ENCODE measurements at places on chromosomes 2 and 18.

DNA sequence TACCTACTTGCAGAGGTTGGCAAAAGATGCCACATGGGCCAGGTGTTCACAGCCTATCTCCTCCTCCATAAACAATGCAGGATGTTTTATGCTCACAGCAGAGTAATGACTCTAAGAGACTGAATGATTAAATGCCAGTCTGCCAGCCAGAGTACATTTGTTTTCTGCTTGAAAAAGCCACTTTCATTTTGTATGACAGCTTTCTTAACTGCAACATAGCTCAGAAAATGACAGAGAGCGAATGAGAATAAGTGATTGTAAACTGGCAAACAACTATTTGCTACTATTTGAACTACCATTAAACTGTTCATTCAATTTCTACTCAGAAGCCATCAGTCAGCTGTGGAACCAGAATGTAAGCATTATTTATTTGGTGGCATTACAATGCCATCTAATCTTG is 50.6 kb upstream of the DCC start:
- DNase-seq = no peak

DNA sequence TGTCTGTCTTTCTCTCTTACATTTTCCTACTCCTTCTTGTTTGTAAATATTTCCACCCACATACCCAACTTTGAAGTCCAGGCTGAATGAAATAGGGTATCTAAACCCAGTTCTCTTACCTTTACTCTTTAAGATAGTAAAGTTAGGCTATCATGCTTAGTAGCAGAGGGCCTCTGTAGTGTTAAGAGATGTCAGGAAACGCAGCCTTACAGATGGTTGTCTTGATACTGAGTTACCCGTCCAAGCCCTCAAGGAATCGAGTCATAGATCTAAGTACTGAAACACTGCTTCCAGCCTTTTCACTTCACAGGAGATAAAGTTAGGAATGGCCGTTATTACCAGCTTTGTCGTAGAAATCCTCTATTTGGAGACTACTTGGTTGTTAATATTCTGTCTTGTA is 24.3 kb downstream of the MRPS9 start:
- no peak for DNase-seq

DNA sequence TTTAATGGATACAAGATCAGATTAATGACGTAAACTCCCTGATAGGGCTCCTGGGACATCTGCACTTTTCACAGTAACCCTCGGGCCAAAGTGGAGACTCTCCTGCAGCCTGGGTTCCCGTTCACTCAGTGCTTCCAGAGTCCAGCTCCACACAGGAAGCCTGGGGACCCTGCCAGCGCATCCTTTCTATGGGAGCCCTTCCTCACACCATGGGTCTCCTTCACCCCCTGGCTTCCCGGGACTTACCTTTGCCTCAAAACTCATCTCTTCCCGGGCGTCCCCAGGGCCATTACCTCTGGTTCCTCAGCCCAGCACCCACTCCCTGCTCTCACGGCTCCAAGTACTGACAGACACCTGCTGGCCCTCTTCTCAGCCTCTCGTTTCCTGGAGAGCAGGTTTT is 40.7 kb upstream of the KLF11 start:
- DNase-seq = no peak

GRCh38 chr2:241945311-241945710 is 75.8 kb downstream of the RTP5 start:
- DNase-seq = no peak

GRCh38 chr2:232646726-232647125 is 13.3 kb downstream of the EFHD1 start:
- DNase-seq = no peak

GRCh38 chr2:155866477-155866876 is 466.0 kb downstream of the NR4A2 start:
- no peak for DNase-seq

Measured in CD4-positive, alpha-beta T cell treated with Interleukin-10 for 1 hour (primary cell).